Transverse colon (tissue), 4 donors: ENCODE measurements at places on chromosomes 16 and 17. TPM values are rescaled to one million over a fixed set of nuclear protein-coding genes. Genes with fewer than 3 reads are reported as not detected.

GRCh38 chr17:10172241-10172741, 26.1 kb downstream of the GAS7 start:
- no peak for DNase-seq

- peak; percentile 57 for DNase-seq
Observed at GRCh38 chr16:47492428-47493377, 31.6 kb downstream of the PHKB start.

DNA sequence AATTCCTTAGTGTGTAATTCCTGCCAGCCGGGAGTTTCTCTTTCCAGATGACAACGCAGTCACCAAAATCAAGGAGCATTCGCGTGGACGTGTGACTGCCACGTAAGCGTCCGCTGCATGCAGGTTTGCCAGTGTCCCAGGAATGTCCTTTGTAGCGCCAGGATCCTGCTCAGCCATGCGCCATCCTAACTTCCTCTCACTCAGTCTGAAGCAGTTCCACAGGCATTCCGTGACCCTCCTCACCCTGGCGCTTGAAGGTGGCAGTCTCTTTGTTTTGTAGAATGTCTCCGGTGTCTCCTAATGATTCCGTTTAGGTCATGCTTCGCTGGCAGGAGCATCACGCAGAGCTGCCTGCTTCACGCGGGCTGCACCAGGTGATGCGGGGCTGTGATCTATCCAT, 88.6 kb downstream of the RPTOR start:
- no peak for DNase-seq

HSD17B2 gene
- 146 TPM for total RNA-seq

DNA sequence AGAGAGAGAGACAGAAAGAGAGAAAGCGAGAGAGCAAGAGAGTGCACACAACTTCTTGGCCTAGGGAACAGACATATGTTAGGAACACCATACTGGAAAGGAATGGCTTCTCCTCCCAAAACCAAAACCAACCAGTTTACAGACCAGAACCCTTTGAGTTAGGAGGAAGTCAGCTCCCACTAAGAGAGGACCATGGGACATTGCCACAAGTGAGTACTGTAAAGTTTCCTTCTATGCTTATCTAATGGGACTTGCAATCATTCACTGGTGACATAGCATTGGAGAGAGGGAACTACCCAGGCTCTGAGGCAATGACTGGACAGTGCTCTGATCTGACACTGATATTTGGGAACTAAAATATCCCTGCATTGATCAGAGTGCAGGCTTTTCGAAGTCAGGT, 32.4 kb downstream of the TBC1D3B start:
- no peak for DNase-seq

TRPV3 gene
- 1.8 TPM for total RNA-seq

GRCh38 chr16:71626018-71626857, at the start of gene MARVELD3:
TSS of gene MARVELD3 (plus strand) at chr16:71626184. CDS start at chr16:71626230, 46 bp downstream.
- peak; percentile 94 for DNase-seq

DNA sequence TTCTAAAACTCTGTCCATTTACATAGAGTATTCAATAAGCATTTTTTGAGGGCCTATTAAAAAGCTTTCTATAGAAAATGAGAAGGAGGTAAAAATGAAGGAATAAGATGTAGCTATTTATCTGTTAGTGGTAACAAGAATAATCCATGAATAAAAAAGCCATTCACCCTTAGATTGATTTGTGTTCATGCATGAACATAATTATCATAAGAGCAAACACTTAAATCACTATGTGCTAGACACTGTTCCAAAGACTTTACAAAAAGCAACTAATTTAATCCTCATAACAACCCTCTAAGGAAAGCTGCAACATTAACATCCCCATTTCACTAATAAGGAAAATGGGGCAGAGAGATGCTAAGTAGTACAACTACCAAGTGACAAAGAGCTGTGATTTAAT, 6.6 kb downstream of the CCDC47 start:
- no peak for DNase-seq

GRCh38 chr17:44997733-44998520, 29.8 kb upstream of the C1QL1 start:
- DNase-seq = no peak

TBC1D26 gene
- total RNA-seq = not detected

GRCh38 chr17:70292366-70292765, 123.0 kb downstream of the KCNJ2 start:
- no peak for DNase-seq

LHX1 gene
- not detected for total RNA-seq

DNA sequence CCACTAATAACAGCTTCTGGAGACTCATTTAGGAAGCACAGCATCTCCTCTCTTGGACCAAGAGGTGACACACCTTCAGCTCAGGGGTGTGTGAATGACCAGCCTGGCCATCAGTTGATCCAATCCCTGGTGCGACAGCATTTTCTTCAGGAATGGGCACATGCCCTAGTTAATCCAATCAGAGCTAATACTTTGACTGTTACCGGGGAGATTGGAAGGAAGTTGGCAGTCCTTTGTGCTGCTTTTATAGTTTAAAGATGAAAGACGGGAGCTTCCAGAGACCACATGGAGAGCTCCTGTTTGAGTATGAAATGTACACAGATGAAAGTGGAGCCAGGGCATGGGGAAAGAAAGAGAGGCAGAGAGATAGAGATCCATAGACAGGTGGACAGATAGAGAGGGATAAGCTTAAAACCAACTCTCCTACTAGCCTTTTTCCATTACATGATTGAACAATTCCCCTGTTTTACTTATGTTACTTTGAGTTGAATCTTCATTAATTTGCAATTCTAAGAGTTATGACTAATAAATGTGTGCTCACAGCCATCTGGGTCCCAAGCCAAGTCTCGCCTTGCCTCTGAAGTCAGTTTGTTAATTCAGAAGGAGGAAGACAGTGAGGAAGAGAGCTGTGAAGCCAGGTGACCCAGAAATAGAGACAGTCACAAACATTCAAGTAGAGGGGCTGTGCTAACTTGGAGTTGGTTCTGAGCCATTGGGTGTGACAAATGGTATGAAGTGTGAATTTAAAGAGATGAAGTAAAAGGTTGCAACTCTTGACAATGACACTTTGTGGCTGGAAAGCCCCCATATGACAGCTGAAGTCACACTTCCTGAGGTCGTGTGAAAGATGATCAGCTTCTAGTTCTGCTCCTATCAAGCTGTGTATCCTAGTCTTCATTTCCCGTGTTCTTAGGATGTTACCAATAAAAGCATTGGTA, 120.0 kb upstream of the GOT2 start:
- DNase-seq = no peak

DNA sequence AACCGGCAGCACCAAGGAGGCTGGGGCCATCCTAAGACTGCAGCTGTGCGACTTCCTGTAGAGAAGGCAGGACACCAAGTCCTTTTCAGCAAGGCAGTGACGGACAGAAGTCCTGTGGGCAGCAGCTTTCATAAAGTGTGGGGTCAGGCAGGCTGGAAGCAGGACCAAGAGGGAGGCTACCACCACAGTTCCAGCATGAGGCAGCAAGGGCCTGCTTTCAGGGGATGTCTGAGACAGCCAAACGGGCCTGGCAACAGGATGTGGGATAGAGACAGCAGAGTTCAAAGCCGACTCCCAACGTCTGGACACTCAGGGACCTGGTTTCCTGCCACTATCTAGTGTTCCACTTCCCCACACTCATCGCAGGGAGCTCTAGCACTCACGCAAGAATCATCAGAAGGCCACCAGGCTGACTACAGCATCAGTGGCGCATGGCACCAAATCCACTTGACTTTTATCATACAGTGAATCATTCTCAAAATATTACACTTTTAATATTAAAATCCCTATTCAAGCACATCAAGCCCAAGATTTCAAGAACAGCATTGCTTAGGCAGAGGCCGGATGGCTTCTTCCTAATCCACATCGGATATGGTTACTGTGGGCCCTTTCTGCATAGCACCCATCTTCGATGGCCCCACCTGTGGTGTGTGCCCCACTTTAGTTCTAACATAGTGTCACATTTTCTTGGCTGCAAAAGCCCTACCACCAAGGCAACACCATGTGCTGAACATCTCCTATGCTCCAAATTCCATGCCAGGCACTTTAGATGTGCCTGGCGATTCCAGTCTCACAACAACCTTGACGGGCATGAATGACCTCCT, 5.2 kb downstream of the USP7 start:
- peak; percentile 52 for DNase-seq
